CD4-positive, alpha-beta T cell treated with Interferon alpha-2 for 1 hour (primary cell): ENCODE measurements at places on chromosomes 2 and 18.

DNA sequence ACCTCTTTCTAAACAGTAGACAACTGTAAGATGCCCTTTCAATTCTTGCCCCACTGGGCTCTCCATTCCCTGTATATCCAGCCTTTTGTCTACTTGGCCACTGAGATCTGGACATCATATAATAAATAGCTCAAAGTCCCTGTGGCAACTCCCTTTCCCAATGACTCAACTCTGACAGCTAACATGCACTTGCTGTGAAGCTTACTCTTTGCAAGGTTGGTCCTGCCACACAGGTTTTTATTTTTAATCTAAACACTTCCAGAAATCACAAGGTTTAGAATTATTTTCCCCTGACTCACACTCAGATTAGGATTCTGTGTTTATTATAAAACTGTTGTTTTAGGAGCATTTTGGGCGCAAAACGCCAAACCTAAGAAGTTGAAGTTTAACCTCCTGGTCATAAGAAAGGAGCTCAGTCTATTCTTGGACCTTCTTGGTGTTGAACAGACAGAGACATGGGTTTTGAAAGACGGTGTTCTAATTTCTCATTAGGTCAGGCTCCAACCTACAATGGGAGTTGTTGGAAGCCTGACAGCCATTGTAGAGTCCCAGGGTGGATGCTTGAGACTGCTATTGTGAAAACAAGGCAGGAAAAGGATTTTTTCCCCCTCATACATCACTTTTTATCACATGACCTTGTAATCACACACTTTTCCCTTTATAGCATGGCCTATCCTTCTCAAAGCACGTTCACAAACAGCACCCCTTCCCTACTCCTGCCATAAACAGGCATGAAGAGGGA lies 124.7 kb upstream of the SERPINE2 start:
- DNase-seq, result no peak

- no peak for DNase-seq
Observed at GRCh38 chr2:74653589-74653984, 460 bp upstream of the SEMA4F start.

DNA sequence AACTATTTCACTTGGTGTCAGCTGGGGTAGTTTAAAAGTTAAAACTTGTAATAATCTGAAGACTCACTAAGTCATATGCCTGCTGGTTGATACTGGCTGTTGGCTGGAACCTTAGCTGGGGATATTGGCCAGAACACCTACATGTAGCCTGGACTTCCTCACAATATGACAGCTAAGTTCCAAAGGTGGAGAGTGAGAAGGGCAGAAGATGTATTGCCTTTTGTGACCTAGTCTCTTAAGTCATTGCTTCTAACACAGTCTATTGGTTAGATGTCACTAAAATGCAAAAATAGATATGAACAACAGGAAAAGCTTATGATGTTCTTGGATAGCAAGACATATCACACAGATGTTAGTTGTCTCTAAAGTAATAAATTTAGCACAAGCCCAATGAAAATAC lies 113.2 kb upstream of the CHAC2 start:
- DNase-seq, result no peak

- DNase-seq, result no peak
Observed at GRCh38 chr18:13638719-13639595, 87.4 kb downstream of the FAM210A start.

DNA sequence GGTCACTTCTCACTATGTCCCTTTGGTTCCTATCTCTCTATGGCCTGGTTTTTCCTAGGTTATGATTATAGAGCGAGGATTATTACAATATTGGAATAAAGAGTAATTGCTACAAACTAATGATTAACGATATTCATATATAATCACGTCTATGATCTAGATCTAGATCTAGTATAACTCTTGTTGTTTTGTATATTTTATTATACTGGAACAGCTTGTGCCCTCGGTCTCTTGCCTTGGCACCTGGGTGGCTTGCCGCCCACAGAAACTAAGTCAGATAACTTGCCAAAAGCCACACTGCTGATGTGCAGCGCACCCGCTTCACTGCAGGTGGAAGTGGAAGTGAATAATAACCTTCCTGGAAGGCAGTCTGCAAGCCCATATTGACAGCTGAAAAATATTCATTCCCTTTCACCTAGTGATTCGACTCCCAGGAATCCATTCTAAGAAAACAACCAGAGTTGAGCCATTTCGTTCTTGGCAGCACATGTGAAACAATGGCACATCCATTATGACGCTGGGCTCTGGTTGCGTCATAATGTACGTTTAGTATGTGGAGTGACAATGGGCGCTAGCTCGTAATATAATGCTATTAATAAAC lies 725 bp upstream of the ANKRD53 start:
- DNase-seq, result peak; percentile 31

- no peak for DNase-seq
Observed at GRCh38 chr18:21074336-21075323, 37.0 kb downstream of the ROCK1 start.

DNA sequence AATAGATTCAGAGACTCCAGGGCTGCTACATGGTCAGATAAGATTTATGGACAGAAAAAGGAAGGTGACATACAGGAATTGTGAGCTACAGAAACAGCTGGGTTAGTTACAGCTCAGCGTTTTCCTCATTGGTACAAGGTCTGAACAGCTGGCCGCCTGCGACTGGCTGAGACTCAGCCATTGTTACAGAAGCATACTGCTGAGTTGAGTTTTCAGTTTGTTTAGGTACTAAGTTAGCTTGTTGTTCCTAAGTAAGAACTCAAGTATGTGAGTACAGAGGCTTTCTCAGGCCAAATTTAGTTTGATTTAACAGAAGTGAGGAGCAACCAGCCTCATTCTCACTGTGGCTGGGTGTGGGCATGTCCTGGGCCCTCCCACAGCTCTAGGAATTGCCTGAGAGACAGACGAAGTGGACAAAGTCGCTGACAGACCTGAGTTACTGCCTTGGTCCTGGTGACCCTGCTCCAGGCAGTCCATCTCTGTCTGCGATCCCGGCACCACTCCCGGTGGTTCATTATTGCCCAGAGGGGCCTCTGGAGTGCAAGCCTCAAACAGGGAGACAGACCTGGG lies 27.8 kb upstream of the RHOB start:
- no peak for DNase-seq

DNA sequence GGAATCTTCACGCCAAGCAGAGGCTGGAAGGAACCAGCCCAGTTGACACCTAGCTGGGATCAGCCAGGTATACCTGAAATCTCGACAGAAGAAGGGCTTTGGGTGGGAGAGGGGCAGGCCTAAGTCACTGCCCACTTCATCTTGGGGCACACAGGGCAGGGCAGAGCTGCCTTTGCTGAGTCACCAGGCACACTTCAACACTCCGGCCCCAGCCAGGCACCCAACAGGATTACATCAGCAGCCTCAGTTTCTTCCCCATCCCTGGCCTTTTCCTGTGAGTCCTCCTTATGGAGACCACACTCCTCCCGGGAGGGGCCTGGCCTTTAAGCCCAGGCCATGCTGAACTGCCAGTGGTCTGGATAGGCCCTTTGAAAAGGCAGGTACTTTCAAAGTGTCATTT lies 201.7 kb upstream of the HS6ST1 start:
- DNase-seq, result no peak

- DNase-seq, result no peak
Observed at GRCh38 chr2:203759690-203760365, 53.4 kb downstream of the CD28 start.

DNA sequence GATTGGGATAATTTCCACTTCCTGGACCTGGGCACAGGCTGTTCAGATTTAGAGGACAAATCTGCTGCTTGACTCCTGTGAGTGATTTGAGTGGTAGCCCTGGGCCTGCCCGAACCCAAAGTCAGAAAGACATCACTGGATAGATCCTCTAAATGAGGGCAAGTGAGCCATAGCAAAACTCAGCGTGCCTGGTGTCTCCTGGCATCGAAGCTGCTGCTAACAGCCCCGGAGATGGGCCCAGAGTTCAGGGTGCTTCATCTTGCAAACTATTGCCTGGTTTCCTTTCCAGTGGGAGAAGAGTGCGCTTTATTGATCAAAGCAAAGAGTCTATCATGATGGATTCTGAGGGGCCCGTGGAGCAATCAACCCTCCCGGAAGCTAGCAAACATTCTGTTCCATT lies 153.1 kb upstream of the KLHL29 start:
- no peak for DNase-seq

- no peak for DNase-seq
Observed at GRCh38 chr2:169039702-169040101, 8.6 kb upstream of the ABCB11 start.

DNA sequence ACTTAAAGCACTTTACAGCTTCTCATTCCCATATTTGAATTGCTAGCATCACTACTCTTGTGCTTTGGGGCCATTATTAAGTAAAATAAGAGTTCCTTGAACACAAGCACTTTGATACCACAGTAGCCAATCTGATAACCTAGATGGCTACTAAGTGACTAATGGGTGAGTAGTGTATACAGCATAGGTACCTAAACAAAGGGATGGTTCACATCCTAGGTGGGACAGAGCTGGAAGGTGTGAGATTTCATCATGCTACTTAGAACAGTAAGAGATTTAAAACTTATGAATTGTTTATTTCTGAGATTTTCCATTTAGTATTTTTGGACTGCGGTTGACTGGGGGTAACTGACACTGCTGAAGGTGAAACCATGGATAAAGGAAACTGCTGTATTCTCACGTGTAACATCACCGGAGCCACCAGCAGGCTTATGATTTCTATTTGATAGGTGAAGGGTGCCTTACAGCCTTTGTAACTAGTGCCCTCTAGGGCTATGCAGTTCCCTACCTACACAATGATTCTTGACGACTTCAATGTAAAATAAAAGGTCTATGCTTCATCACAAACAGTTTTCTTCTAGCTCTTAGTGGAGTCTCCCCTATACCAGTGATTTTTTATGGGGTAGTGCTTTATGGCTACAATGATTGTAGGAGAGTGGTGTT lies 22.1 kb upstream of the CRIM1 start:
- DNase-seq, result no peak

GRCh38 chr2:159153463-159153862 lies 133.0 kb downstream of the WDSUB1 start:
- no peak for DNase-seq

GRCh38 chr2:207905546-207905945 lies 119.8 kb downstream of the PLEKHM3 start:
- DNase-seq, result no peak

- no peak for DNase-seq
Observed at GRCh38 chr2:42917425-42917927, 125.1 kb upstream of the HAAO start.

- no peak for DNase-seq
Observed at GRCh38 chr2:68377137-68377780, 12.2 kb downstream of the PLEK start.
